ENCODE measurements at places on chromosomes 13 and 19.
A peak's percentile ranks its signal among the peaks of the same experiment; 100 is the strongest.

DNA sequence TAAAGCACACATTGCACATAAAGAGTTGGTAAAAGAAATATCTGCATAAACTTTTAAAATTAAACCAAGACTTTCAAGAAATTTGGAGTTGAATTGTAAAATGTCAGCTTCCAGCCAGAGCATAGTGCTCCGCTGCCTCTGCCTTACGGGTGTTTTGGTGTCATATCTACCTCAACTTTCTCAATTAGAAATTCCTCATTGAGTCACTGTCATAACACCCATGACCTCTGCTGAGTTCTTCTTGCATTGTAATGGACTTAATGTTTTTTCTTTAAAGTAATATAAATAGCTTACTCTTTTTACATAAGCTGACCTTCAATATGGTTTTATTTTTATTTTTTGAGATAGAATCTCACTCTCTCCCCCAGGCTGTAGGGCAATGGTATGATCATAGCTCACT, 551.0 kb upstream of the NBEA start:
- no peak for DNase-seq

DNA sequence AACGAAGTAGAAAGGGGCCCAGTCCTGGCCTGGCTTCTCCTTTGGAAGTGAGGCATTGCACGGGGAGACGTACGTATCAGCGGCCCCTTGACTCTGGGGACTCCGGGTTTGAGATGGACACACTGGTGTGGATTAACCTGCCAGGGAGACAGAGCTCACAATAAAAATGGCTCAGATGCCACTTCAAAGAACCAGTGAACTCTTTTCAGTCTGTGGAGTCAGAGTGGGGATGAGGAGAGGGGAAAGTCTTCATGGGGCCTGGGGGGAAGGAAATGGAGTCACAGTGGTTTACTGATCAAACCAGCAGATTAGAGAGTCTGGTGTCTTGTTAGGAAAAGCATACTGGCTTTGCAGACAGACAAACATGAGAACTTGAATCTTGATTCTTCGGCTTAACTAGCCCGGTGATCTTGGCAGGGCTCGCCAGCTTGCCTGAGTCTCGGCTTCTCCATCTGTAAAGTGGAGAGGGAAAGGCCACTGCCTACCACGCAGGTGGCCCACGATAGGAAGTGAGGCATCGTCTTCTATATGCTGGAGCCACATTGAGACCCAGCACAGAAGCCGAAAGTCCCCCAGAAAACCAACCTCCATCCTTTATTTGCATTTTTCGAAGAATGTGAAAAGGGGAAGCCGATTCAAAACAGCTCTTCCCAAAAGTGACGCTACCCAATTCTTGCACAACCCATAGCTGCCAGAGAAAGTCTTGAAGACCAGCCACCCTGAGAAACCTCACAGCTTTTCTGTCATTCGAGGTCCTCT, at the start of gene FFAR1:
Gene FFAR1 (plus strand): TSS at position 732 of the 759 bp plus-strand sequence. CDS start 3,650 bp downstream, outside the sequence.
- DNase-seq = no peak

GRCh38 chr13:44874886-44875630, 114.2 kb downstream of the NUFIP1 start:
- DNase-seq = no peak

DNA sequence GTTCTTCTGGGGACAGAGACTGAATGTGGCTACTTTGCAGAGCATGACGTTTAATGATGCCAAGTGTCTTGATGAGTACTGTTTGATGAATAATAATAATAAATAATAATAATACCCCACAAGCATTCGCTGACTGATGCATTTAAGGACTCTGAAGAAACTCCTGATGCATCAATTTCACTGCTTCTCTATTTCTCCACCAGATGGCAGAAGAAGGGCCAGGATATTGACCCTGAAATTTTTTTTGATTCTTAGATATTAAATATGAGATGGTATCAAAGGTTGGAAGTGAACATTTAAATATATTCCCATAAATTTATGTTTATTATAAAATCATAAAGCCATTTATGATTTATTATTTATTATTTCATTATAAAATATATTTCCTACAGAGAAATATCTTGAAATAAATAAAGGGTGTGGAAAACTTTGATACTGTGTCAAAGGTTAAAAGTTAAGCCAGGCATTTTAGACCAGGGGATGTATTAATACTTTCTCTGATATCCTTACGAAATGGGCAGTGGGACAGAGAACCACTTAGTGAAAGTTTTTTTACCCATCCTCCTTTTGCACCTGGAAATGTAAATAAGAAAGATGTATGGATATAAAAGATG, 170.9 kb downstream of the LACC1 start:
- DNase-seq = peak; percentile 66

DNA sequence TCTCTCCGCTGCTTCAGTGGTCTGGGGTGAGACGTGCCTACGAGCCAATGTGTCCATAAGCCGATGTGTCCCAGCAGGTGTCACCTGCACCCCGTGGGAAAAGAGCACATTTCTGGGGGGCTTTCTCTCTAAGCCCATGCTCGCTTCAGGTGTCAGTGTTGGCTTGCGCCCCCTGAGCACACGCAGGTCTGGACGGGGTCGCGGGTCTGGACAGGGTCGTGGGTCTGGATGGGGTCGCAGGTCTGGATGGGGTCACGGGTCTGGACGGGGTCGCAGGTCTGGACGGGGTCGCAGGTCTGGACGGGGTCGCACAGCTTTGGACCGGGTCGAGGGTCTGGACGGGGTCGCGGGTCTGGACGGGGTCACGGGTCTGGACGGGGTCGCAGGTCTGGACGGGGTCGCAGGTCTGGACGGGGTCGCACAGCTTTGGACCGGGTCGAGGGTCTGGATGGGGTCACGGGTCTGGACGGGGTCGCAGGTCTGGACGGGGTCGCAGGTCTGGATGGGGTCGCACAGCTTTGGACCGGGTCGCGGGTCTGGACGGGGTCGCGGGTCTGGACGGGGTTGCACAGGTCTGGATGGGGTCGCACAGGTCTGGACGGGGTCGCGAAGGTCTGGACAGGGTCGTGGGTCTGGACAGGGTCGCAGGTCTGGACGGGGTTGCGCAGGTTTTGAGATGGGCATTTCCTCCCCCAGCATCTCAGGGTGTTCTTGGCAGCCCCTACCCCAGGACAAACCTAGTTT, 24.5 kb upstream of the TFDP1 start:
- no peak for DNase-seq

- DNase-seq = no peak
These were observed 336.0 kb downstream of the ATP8A2 start for GRCh38 chr13:25707726-25708125.

DNA sequence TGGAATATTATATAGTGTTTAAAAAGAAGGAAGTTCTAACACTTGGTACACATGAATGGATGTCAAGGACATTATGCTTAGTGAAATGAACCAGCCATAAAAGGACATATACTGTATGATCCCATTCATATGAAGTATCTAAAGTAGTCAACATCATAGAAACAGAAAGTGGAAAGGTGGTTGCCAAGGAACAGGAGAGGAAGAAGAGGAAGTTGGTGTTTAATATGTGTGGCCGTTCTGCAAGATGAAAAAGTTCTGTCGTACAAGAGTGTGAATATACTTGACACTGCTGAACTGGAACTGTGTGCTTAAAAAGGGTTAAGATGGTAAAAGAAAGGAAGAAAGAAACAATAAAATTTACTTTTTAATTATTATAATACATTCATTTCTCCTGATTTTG, 33.1 kb upstream of the C1QTNF9 start:
- DNase-seq = no peak

DNA sequence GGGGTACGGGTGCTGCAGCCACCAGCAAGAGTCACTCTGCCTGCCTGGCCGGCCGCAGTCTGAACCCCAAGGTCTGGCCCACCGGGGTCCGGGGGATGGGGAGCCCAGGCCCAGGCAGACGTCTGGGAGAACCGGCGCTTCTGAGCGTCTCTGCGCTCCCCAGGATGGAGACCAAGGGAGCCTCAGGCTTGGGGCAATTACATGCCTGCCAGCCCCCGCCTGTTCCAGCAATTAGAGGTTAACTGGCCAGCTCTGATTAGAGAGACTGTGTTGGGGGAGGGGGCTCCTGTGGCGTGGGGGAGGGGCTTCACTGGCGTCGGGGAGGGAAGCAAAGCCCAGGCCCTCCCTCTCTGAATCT, 11.9 kb downstream of the MEIS3 start:
- DNase-seq = no peak

- DNase-seq = no peak
These were observed 52.5 kb downstream of the SLITRK1 start for GRCh38 chr13:83829810-83830209.

Measured in cardiac fibroblast (primary cell).